ENCODE measurements at places on chromosomes 3 and 15.

DNA sequence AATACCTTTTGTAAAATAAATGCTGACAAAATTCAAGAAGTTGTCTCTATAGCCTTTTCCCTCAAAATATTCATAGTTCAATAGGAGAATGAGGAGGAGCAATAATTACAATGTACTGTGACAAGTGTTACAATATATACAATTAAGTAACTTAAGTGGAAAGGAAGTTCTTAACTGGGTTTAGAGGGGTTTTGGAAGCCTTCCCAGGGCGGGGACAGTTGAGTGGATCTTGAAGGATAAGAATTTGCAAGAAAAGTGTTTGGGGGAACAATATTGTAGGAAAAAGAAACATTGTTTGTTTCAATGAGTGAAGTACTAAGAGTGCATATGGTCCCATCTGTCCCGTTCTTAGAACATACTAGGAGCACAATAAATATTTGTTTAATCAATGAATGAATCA lies 165.2 kb upstream of the PLSCR5 start:
- no peak for DNase-seq

DNA sequence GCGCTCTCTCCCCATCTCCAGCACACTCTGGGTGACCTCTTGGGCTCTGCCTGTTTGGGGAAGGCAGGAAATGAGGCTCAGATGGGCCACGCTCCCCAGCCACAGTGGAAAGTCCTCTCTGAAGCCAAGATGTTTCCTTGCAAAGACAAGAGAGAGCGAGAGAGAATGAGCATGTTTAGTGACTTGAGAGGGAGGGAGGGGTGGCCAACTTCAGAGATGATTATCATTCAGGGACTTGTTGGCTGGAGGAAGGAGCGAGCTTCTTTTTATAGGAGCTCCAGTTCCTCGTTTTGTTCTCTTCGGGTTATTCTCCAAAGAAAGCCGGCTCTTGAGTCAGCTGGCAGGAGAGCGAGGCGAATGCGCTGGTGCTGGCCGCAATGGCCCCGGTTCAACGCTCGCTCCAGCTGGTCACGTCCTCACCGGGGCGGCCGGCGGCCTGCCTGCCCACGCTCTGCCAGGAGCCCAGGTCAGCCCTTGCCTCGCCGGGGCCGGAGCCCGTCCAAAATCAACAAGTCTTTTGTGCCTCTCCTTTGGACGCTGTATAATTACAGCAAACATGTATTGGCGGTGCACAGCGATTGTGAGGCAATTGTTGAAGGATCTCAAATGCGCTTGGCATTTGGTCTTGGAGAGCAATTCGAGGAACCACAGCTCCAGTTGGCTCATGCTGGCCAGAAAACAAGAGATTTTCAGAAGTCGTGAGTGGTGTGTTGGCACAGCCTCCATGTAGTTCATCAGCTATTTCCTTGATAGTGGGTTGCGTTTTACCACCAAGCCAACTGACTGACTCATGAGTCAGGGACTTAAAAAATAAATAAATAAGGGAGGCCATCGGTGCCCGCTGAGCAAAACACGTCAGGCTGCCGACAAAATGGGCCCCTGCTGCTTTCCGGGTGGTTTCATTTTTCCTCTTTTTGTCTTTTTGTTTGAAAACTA lies 288.6 kb downstream of the UACA start:
- DNase-seq = no peak

DNA sequence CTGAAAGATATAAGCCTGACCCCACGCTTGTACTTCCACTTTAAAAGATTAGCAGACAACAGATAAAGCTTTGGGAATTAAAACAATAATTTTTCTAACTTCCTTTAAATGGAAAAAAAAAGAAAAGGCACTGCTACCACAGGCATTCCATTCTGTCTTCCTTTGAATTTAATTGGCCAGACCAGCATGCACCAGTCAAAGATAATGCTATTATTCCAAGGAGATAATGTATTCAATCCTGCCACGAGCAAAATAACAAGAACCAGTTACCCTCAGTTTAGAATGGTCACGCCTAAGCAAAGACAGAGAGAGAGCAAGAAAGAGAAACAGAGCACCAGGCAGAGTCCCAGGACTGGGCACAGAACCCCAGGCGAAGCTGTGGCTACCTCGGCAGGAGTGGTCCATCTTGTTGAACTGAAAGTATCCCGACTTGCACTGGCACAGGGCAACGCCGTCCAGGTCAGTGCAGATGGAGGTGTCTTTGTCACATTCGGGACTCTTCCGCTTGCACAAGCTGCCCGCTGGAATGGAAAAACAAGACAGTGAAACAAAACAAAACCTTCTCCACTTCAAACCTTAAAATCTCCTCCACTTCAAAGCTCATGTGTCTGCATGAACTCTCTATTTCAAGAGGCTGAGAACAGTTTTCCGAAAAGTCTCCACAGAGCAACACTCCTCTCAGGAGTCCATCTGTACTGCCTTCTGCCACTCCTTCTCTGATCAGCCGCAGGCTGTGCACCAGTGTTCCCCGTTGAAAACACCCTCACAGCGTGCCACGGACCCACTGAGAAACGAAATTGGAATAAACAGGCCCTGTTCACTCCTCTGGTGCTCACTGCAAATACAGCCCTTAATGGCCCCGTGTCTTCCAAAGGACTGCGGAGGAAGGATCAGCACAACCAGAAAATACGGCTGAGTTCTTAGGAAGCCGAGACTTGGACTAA lies 58.2 kb downstream of the HEG1 start:
- DNase-seq = no peak

GRCh38 chr3:71903936-71904335 lies 119.0 kb upstream of the PROK2 start:
- no peak for DNase-seq

Data from activated CD4-positive, CD25-positive, alpha-beta regulatory T cell (primary cell).